ENCODE measurements at places on chromosomes 11 and 22.

DNA sequence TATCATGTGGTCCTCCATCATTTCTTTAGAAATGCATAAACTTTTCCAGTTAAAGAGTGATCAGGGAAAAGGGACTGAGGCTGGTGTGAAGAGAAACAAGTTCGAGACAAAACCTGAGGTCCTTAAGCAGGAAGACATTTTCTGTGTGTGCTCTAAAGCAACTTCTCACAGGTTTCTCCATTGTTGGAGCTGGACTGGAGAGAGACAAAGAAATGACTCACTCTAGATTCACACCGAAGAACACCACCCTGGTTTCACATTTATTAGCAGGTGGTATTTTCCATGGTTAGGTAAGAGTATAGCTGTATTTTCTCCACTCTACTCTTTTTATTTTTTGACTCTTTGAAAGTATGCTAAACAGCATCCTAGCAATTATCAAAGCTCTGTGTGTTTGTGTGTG is 736.4 kb downstream of the KCNA4 start:
- no peak for DNase-seq

GRCh38 chr11:61694946-61695706 is 14.9 kb downstream of the DAGLA start:
- no peak for DNase-seq

- no peak for DNase-seq
Measured at GRCh38 chr11:36139767-36140166, 149.5 kb downstream of the COMMD9 start.

DNA sequence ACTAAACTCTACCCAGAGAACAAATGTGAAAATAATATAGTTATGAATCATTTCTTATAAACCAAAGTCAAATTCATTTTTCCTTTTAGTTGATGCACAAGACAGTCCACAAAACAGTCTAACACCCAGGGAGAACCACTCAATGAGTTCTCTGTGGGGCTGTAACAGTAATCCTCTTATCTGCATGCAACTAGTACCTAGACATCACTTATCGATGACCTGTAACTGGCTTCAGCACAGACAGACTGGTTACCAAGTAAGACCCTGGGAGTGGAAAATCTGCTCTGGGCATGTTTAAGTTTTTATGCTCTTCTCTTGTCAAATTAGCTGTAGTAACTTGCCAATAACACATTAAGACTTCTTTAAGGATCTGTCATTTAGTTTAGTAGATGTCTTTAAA is 46.6 kb downstream of the PITPNB start:
- no peak for DNase-seq

DNA sequence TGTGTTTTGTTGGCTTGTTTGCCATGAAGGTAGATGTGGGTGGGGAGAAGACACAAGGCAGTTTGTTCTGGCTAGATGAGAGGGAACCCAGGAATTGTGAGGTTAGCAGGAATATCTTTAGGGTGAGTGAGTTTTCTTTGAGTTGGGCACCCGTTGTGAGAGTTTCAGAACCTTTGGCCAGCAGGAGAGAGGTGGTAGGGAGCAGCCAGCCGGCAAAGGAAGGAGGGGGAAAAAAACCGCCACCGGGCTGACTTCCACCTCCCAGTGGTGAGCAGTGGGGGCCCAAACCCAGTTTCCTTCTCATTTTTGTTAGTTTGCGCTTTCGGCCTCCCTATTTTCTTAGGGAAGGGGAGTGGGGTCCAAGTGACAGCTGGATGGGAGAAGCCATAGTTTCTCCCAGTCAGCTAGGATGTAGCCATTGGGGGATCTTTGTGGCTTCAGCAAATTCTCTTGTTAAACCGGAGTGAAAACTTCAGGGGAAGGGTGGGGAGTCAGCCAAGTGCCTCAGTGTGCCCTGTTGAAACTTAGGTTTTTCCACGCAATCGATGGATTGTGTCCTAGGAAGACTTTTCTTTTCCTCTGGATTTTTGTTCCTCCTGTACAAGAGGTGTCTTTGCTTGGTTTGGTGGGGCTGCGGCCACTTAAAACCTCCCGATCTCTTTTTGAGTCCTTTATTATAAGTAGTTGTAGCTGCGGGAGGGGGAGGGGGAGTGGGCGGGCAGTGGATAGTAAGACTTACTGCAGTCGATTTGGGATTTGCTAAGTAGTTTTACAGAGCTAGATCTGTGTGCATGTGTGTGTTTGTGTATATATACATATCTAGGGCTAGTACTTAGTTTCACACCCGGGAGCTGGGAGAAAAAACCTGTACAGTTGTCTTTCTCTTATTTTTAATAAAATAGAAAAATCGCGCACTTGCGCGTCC is 1.1 kb upstream of the GCAT start:
- DNase-seq = no peak

- DNase-seq = no peak
Measured at GRCh38 chr11:75186999-75187398, 36.1 kb downstream of the SLCO2B1 start.

DNA sequence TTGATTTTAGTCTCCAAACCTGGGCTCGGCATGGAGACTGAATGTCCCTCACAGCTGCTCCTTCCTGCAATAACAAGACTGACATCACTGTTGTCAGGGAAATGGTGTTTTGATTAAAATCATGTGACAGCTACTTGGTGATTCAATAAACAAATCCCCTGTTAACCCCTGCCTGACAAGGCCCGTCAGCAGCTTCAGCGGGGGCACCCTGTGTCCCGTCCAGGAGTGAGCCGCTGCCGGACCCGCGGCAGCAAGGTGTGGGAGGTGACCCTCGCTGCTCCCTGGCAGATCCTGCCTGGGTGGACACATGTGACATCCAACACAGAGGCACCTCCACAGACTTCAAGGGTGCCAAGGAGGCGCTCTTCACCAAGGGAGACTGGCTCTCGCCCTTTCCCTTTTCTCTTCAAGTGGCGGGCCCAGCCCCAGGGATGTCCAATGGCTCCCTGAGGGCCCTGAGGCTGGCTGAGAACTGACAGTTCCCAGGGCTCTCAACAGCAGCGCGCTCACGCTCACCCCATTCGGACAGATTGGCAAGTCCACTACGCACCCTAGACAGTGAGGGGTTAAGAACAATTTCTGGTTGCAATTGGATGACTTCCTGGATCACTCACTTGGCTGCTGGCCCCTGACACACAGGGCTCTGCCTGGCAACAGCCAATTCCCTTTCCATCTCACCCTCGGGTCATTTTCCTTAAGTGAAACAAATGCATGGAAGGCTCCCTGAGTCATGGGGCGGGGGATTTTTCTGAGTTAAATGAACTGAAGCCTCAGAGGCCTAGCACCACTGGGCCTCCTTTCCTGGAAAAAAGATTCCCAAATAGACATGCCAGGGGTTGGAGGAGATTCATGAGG is 30.7 kb downstream of the PPP2R1B start:
- DNase-seq = peak; percentile 83

GRCh38 chr11:111729071-111729830 is 36.9 kb downstream of the PPP2R1B start:
- DNase-seq = no peak

DNA sequence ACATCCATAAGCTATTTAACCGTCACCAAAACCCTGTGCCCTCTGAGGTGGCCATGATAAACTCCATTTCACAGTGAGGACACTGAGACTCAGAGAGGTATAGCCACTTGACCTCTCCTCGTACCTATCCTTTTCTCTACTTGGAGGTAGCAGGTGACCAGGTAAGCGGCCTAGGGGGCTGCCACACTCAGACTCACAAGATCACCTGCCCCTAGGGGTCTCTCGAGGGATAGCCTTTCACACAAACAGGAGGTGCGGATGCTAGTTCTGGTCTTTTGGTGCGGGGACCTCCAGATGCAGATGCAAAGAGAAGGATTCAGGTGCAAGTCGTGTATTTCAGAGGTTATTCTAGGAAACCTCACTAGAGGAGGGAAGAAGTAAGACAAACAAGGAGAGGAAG is 14.6 kb downstream of the MS4A18 start:
- no peak for DNase-seq

DNA sequence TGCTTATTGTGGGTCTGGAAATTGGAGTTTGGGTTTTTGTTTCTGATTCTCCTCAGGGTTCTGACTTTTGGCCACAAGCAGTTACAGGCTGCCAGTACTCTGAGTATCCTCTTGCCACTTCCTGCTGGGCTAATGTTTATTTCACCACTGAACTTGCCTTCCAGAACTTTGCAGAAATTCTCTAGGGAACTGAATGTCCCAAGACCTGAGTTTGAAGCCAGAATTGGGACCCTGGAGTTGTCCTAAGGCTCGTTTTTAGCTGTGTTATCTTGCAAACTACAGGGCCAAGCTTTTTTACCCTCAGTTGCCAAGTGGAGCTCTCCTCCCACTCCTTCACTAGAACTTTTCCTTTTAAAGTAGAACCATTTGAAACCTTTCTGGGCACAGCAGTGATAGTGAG is 89.9 kb downstream of the FAT3 start:
- no peak for DNase-seq

DNA sequence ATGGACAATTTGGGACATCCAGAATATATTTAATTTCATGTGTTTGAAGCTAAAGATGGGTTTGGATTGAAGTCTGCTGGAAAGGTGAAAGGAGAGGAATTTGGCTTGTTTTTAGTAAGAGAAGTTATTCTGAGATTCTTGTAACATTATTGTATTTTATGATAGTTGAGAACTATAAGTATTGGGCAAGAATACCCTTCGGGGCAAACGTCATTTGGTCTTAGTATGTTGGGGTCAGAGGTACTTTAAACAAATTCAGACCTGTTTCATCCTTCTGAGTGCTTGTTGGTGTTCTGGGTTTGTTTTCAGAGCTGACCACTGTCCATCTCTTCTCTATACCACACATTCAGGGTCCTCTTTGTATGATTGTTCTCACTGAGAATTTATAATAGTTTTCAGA is 19.5 kb downstream of the PANX1 start:
- no peak for DNase-seq

DNA sequence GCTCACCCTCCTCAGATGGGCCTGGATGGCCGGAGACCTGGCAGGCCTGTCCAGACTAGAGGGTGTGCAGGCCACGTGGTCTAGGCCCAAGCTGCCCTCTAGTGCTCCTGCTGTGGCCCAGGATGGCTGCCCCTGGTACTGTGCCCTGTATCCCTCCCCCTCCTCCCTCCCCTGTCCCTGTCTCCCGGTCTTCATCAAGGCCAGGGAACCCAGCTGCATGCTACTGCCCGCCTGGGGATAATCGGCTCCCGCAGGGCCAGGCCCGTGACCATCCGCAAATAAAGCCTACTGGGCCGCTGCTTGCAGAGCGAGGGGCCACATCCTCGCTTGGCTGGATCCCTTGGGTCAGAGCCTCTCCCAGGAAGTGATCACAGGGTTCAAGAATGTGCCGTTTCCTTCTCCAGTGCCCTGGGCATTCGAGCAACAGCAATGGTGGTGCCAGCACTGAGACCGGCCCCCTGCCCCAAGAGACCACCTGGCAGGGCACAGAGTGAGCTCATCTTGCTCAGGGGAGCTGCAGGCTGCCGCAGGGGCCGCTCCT is 51.1 kb downstream of the WNT7B start:
- no peak for DNase-seq

GRCh38 chr22:47442821-47443220 is 680.4 kb downstream of the TBC1D22A start:
- DNase-seq = no peak

- no peak for DNase-seq
Measured at GRCh38 chr22:28208036-28208435, 289.0 kb upstream of the PITPNB start.

DNA sequence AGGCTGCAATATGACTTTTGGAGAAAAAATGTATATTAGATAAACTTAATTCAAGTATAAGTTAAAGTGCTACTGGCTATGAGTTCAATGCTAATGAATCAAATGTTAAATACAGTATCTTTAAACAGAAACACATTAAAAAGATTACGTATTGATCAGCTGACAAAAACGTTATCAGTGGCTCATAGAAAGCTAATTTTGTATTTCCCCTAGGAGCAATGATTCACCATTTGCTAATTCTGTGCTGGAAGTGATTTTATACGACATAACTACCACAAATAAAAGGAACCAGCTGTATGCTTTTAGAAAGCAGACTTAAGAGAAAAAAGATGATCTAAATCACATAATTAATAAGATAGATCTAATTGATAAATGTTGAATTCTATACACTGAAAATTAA is 43.6 kb downstream of the MRE11 start:
- no peak for DNase-seq

DNA sequence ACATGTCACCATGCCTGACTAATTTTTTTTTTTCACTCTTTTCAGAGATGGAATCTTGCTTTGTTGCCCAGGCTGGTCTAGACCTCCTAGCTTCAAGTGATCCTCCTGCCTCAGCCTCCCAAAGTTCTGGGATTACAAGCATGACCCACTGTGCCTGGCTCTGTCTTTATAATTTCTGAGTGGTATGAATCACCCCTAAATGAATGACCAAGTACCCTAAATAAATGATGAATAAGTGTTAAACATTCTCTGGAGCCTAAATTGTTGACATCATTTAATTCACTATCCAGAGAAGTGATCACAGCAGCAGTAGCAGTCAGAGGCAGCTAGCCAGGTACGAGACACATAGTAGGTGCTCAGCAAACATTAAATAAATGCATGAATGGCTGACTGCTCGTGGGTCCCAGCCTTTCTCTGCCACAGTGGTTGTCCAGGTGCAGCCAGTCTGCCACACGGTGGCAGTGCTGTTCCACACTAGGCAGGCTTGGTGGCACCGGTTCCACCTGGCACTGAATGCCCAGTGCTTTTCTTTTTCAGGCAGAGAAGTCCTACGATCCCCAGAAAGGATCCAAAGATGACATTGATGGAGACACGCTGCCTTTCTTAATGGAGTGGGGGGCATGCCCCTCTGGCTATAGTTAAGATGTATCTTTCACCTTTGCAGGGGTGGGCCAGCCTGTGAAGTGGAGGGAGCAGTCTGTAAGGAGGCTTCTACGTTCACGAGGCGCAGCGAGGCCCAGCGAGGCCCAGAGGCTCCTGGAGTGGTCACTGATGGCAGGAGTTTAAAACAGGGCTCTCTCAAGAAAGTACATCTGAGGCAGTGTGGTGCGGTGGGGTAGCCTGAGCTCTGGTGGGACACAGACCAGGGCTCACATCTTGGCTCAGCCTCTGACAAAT is 8.7 kb upstream of the TTC12 start:
- no peak for DNase-seq

- DNase-seq = no peak
Measured at GRCh38 chr22:42973536-42973881, 41.4 kb downstream of the PACSIN2 start.

DNA sequence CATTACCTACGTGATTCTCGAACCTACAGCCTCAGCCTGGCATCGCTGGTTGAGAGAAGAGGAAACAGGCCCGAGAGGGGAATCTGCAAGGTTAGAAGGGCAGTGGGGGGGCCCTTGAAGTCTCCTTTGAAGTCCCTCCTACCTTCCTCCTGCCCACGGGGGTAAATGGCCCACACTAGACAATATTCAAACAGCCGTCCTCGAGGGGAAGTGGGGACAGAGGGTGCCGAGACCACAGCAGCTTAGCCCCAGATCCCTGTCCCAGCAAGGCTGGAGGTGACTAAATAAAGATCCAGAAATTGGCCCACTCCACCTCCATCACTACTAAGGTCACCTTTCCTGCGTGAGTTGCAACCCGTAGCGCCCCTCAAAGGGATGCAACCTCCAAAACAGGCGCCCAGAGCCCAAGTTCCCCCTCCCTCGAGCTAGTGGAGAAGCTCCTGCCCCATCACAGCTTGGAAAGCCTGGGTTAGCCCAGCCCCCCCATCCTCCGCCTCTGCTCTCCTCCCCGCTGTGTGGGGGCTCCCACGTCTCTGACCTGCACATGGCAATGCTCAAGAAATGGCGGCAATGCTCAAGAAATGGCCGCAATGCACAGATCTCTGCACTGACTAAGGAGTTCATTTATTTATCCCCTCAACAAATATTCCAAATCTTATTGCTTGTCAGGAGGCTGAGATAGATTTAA is 788 bp upstream of the RASL10A start:
- no peak for DNase-seq

- DNase-seq = no peak
Measured at GRCh38 chr11:121800731-121801393, 315.2 kb downstream of the BLID start.
